ENCODE measurements at places on chromosomes 4 and X. TPM values are rescaled to one million over a fixed set of nuclear protein-coding genes. Genes with fewer than 3 reads are reported as not detected.

The MAGEA6 gene
- not detected for total RNA-seq

The PHOX2B gene
- total RNA-seq, result not detected

The ZFP42 gene
- not detected for total RNA-seq

GRCh38 chrX:41870719-41871151, 52.6 kb downstream of the CASK start:
- no peak for DNase-seq
- H3K27me3 ChIP-seq, result peaks cover 7% of the 10 kb centered on the region
- H3K4me1 ChIP-seq, result peaks cover 16% of the 10 kb centered on the region
- no peaks in the 10 kb centered on the region for H3K36me3 ChIP-seq
- H3K27ac ChIP-seq, result no peak overlapping the region

The USP51 gene
- total RNA-seq, result 0.26 TPM

The SPON2 gene
- total RNA-seq, result 13.6 TPM

DNA sequence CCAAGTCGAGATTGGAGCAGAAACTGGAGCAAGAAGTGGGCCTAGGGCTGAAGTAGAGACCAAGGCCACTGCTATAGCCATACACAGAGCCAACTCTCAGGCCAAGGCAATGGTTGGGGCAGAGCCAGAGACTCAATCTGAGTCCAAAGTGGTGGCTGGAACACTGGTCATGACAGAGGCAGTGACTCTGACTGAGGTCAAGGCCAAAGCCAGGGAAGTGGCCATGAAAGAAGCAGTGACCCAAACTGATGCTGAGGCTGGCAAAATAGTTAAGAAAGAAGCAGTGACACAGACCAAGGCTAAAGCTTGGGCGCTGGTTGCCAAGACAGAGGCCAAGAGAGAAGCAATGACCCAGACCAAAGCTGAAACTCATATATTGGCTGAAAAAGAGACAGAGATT, 3.5 kb downstream of the ARMCX4 start:
- H3K4me1 ChIP-seq, result peaks cover 6% of the 10 kb centered on the region
- H3K36me3 ChIP-seq, result no peaks in the 10 kb centered on the region
- no peak for DNase-seq
- no peak overlapping the region for H3K4me3 ChIP-seq
- peaks cover 12% of the 10 kb centered on the region for H3K27me3 ChIP-seq

- no peaks in the 10 kb centered on the region for H3K27me3 ChIP-seq
- H3K4me1 ChIP-seq, result peaks cover 27% of the 10 kb centered on the region
- H3K27ac ChIP-seq, result no peak overlapping the region
- H3K36me3 ChIP-seq, result no peaks in the 10 kb centered on the region
- H3K4me3 ChIP-seq, result no peak overlapping the region
- peak; percentile 63 for DNase-seq
These were observed 22.8 kb upstream of the SPON2 start for GRCh38 chr4:1195109-1195671.

GRCh38 chrX:139290310-139290709, 240.2 kb upstream of the F9 start:
- no peaks in the 10 kb centered on the region for H3K4me1 ChIP-seq
- no peaks in the 10 kb centered on the region for H3K36me3 ChIP-seq
- H3K4me3 ChIP-seq, result no peak overlapping the region
- DNase-seq, result no peak
- peaks cover 12% of the 10 kb centered on the region for H3K27me3 ChIP-seq
- no peak overlapping the region for H3K27ac ChIP-seq

GRCh38 chrX:124501586-124501985, 155.2 kb downstream of the SH2D1A start:
- DNase-seq, result no peak
- peak overlapping the region; percentile 12 for H3K4me3 ChIP-seq
- H3K27me3 ChIP-seq, result no peaks in the 10 kb centered on the region
- H3K27ac ChIP-seq, result no peak overlapping the region
- H3K36me3 ChIP-seq, result no peaks in the 10 kb centered on the region

The UGT2B11 gene
- not detected for total RNA-seq

The CNGA1 gene
- total RNA-seq, result not detected

DNA sequence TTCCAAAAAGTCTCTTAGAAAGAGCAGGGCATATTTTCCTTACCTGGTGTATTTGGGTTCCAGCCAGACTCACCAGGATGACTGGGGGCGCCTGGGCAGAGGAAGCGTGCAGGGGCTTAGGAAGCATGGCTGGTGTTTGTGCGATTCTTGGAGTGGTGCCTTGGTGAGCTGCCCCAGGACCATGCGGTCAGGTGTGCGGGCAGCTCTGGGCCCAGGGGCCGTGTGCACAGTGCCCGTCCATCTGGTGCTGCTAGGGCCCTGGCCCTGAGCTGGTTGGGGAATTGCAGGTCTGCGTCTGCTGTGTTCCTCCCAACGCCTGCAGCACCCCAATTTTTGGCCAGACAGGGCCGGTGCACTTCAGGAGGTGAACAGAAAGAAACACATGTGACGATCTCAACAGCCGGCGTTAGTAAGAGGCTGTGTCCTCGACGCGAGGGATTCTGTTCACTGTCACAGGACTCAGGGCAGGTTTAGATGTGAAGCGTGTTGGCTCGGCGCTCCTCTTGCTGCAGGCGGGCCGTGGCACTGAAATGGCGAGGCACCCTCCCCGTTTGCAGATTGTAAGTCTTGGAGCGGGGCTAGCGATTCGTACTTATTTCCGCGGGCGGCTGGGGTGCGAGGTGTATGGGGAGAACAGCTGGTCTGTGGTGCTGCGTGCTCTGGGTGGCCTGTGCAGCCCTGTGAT, 15.2 kb downstream of the RGS12 start:
- peaks cover 7% of the 10 kb centered on the region for H3K4me1 ChIP-seq
- no peak overlapping the region for H3K27ac ChIP-seq
- no peak overlapping the region for H3K4me3 ChIP-seq
- H3K27me3 ChIP-seq, result no peaks in the 10 kb centered on the region

The CCDC149 gene
- not detected for total RNA-seq

The ETDA gene
- not detected for total RNA-seq

GRCh38 chr4:26889356-26889755, 28.7 kb downstream of the STIM2 start:
- H3K27ac ChIP-seq, result no peak overlapping the region
- peaks cover 55% of the 10 kb centered on the region for H3K4me1 ChIP-seq
- H3K4me3 ChIP-seq, result no peak overlapping the region
- peaks cover 9% of the 10 kb centered on the region for H3K36me3 ChIP-seq

DNA sequence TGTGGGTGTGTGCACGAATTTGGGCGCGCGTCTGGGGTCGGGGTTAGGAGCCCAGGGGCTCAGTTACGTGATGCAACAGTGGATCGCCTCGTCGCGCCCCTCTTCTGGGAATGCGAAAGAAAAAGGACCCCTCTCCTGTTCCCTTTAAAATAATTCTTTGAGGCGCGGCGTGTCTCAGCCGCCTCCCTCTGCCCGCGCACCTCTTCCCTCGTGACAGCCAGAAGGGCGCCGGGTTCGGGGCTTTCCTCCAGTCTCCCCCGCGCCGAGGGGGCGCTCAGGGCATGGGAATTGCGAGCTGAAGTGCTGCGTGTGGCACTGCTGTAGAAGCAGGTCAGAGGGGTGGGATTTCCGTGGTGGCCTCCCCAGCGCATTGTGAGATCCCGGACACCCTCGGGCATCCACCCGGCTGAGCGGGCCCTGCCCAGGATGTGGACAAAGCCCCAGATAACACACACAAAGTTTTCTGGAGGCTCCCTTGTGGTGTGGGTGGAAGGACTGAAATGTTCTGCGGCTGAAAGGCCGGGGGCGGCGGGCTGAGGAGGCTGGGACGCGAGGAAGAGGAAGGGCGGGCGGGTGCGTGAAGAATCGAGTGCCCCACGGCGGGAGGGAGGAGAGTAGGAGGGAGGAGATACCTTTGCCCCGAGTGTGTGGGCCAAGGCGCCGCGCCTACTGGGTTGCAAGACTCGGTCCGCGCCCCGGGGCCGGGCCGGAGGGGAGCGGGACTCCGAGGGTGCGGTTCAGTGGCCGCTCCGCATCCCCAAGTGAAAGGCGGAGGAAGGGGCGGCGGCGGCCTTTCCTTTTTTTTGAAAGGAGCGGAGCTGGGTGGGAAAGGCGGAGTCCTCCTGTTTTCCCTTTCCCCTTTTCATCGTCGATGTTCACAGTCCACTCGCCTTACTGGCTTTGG, 752 bp downstream of the SEPTIN11 start:
- H3K27ac ChIP-seq, result peak overlapping the region; percentile 49
- H3K27me3 ChIP-seq, result no peaks in the 10 kb centered on the region
- H3K36me3 ChIP-seq, result no peaks in the 10 kb centered on the region
- peak; percentile 79 for DNase-seq

DNA sequence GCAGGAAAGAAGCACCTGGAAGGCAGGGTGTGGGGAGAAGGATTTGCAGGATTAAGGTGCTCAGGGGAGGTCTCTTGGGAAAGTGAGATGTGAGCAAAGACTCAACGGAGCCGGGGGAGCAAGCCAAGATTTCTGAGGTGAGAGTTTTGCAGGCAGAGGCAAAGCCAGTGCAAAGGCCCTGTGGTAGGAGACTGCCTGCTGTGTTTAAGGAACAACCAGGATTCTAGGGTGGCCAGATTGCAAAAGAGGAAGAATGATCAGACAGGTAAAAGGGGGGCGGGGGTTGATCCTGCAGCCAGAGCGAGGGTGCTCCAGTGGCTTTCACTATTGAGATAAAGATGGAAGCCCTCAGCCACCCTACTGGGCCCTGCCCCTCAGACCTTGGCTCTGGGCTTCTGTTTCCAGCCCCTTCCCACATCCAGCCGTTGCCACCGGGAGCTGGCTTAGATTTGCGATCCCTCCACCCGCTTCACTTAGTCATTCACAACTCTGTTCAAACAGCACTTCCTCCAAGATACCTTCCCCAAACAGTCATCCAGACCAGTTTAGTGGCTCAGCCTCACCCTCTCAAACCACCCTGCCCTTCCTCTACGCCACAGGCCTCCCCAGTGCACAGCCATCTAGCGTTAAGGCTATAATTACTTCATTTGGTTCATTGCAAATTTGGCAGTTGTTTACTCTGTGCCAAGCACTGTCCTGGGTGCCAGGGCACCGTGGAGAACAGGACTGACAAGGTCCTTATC, 23.3 kb upstream of the BCOR start:
- no peak for DNase-seq
- no peaks in the 10 kb centered on the region for H3K36me3 ChIP-seq
- H3K27ac ChIP-seq, result no peak overlapping the region
- H3K4me1 ChIP-seq, result peaks cover 6% of the 10 kb centered on the region
- no peak overlapping the region for H3K4me3 ChIP-seq

DNA sequence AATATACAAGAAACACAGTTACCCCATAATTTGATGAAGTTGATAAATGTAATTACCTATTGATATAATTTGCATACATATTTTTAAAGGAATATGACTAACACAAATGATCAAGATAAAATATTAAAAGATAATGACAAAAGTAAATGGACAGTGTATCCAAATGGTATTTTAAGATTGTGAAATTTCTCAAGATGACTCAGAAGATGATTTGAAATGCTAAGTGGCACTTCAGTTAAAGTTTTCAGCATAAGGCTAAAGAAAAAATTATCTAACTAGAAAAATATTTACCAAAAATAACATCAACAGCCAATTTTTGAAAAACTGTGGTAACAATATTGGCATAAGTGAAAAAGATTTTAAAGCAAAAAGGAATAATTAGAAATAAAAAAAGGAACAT, 248.4 kb upstream of the NDST4 start:
- DNase-seq, result no peak
- H3K36me3 ChIP-seq, result no peaks in the 10 kb centered on the region
- no peaks in the 10 kb centered on the region for H3K27me3 ChIP-seq
- no peak overlapping the region for H3K4me3 ChIP-seq
- H3K4me1 ChIP-seq, result no peaks in the 10 kb centered on the region
- H3K27ac ChIP-seq, result no peak overlapping the region
